ENCODE measurements at places on chromosomes 7 and 10.

DNA sequence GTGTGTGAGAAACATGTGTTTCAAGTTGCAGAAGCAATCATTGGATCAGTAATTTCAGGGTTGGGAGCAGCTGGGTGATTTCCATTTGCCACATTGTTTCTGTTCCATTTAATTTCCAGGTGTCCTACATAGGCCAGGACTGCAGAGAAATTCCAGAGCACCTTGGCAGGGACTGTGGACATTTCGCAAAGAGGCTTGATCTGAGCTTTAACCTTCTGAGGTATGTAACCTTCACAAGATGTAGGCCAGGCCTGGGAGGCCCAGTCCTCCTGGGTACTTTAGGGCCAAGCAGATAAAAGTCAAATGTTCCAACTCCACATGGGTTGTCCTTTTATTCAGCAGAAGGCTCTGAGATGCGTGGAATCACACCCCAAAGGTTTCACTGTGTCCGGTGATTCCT, 6.9 kb downstream of the LRMDA start:
- no peak for DNase-seq

DNA sequence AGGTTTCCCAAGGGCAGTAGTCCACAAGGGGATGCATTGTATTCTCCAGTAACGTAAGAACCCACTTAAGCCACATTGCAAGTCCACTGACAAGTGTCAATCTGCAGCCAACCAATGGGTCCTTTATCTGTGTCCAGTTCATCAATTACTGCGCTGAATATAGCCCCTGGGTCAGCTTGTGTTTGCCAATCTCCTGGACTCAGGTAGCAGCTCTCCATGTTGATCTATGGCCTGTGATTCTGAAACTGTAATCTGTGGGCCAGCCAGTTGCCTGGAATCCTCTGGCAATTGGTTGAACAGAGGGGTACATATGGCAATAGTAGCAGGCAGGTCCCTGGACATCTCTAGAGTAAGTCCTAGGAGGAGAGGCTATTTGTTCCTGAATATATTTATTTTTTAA, 8.8 kb upstream of the TMEM248 start:
- no peak for DNase-seq

- no peak for DNase-seq
Measured at GRCh38 chr10:104680467-104681401, 39.6 kb downstream of the SORCS3 start.

- DNase-seq = no peak
Measured at GRCh38 chr10:95394161-95394880, 103.5 kb upstream of the PDLIM1 start.

DNA sequence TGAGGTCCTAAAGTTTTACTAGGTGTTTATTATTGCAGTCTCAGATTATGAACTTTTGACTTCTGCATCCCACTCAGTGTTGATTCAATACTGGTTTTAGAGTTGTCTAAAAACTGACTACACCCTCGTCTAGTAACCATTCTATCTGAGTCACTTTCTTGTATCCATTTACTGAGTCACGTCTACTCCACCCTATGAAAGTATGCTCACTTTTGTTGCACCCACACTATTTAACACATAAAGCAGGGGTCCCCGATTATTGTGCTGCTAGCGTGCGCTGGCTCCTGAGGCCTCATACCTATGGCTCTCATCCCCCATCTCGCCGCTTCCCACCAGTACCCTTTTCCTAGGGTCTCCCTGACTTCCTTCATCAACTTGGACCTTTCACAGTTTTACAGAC, 2.0 kb downstream of the SAMD9 start:
- no peak for DNase-seq

DNA sequence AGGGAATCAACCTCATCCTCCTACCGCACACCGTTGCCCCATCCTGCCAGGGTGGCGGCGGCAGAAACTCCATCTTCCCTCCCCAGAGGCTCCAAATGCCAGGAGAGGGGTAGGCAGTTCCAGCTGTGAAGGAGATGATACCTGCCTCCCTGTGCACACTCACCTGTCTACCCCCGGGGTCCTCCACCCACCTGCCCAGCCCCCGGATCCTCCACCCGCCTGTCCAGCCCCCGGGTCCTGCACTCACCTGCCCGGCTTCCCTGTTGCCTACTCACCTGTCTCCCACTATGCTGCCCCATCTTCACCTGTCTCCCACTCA, 13.4 kb upstream of the DNAAF5 start:
- DNase-seq = no peak

DNA sequence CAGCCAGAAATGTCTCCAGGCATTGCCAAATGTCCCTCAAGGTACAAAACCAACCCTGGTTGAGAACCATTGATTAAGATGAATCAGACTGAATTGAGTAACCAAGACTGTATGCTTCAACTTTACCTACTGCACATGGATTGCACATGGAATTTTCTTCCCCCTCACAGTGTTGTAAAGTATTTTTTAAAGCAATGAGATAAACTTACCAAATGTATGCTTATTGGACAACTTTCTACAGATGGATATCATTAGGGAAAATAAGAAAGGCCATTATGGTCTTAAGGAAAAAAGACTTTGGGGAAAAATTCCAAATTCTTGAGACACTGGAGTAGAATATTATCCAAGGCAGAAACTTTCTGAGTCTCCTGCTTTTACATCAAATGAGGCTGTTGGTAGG, 20.9 kb upstream of the MTPN start:
- DNase-seq = no peak

Data from effector memory CD8-positive, alpha-beta T cell (primary cell).